Ecto neural progenitor cell (in vitro differentiated cells): ENCODE measurements at places on chromosomes 12 and 14.

DNA sequence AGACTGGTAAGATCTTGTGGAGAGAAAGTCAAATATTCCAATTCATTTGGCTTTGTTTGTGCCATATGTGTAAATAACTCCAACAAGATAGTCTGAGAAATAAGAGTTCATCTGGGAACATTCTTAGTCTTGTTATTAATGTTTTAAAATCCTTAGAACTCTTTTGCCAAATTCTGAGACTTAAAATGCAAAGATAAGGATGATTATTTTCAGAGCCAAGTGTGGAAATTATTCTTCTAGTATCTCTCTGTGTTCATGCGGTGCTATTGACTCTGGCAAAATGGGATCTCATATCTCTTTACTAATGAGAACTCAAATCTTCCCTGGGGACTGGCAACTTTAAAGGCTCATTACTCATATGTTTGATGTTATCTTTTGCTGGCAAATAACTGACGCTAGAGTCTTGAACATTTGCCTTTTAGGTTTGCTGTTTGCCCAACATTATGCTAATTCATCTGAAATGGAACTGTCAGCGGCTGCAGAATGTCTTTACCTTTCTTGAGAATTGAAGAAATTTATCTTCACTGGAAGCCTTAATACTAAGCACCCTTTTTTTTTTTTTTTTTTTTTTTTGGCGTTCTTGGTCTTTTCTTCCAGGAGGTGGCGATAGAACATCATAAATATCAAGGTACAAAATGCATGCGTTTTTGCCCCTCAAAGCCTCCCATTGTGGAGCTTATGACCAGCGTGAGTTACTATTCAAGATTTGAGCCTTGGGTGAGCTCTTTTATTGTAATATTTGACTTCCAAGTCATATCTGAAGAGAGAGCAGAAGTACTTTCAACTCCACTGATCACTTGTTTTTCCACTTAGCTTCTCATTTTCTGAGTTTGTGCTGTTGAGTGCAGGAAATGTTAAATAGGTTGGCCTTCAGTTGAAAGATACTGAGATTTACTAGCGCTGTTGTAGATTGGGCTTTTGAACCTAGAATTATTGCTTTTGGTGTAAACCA, 86.5 kb downstream of the CAND1 start:
- no peak for DNase-seq

- no peak for DNase-seq
Measured at GRCh38 chr12:116385486-116386217, 108.2 kb upstream of the MED13L start.

DNA sequence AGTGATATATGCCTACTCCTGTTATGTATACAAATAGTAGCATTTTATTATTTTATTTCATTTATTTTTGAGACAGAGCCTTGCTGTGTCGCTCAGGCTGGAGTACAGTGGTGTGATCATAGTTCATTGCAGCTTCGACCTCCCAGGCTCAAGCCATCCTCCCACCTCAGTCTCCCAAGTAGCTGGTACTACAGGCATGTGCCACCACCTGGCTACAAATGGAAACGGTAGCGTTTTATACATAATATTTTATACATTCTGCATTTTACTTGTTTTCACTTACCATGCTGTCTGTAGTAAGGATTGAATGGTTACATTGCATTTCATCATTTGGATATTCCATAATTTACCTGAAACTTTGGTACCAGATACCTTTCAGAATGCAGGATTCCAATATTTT, 14.1 kb downstream of the C1R start:
- no peak for DNase-seq

- no peak for DNase-seq
Measured at GRCh38 chr12:116591855-116592637, 32.9 kb downstream of the MAP1LC3B2 start.

- DNase-seq: no peak
Measured at GRCh38 chr12:53336181-53336681, at the start of gene SP7. Gene SP7, minus strand, starts transcription at chr12:53336354. Its CDS starts 708 bp downstream, at chr12:53335646.

DNA sequence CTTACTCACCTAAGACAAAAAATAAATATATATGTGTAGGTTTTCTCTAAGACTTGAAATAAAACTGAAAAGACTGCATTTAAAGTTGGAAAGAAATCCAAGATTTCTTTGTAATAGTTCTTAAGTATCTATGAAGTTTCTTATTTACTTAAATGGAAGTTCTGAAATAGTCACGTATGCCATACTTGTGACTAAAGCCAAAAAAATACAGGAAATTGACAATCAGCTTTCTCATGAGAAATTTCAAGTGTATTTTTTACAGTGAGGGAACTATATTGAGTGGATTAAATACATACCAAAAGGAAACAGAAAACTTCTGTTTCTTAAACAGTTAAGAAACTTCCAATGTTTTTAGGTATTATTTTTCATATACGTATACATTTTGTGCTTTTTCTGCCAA, 188.1 kb downstream of the DPY19L2 start:
- no peak for DNase-seq
